ENCODE measurements at places on chromosomes 2 and 18. TPM values are rescaled to one million over a fixed set of nuclear protein-coding genes. Genes with fewer than 3 reads are reported as not detected.

Gene REG3G
- polyA plus RNA-seq, result not detected

DNA sequence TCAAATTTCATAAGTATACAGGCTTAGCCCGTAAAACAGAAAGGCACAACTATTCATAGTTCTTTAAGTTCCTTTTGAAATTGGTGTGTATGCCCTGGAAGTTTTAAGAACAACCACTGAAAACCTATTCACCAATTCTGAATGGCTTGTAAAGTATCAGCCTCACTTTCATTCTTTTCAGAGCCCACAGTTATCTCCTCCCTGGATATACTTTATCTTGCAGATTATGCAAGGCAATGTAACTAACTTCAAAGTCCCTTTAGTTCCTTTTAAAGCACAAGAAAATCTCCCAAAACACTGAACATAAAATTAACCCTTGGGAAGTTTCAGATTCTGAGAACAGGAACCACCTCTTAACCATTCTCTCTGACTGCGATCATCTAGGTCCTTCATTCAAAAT, 1.1 kb downstream of the STRN start:
- no peak for DNase-seq

DNA sequence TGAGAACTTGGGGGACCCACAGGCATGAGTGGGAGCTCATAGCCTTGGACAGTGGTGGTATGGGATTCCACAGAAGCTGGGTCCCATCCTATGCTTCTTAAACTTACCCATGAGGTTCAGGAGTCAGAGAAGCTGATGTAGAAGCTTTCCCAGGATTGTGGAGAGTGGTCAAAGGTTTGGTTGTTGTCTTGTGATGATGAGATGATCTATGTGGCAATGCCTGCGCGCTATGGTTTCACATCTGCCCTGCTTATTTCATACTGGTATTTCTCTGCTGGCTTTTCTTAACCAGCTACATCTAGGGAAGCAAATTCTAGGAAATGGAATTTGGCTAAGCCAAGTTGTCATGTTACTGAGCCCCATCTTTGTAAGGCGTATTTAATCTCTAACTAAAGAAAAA, 168.6 kb downstream of the ZNF407 start:
- no peak for DNase-seq

GRCh38 chr2:71466301-71467179, 13.2 kb downstream of the DYSF start:
- peak; percentile 61 for DNase-seq

DNA sequence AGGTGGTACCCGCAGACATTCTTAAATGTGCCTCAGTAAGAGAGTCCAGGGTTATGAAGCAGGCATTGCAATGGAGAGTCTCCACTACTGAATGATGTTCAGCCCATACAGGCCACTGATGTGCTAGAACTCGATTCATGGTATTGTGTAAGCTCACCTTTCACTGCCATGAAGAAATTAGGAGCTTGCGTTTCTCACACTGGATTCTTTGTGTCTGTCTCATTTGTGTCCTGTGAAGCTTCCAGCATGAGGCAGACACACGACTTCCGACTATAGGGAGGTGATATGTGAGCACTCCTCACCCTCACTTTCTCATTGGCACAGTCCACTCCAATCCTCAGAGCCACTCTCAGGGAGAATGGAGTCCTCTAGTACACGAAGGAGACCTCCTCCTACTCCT, 677.4 kb upstream of the RAB6C start:
- DNase-seq, result no peak

DNA sequence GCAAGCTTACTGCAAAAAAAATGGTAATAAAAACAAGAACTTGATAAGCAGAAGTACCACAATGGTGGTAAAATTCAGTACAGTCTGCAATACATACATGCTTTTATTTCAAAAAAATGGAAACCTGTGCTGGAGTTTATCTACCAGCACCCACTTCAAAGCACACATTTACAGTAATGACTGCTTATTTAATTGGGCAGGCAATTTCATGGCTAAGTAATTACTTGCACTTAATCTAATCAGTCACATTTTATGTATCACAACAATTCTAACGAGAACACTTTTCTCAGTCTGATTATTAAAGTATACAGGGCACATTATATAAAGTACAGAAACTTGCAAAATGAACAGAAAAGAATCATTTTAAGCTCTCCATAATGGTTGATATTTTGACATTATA, 5.2 kb downstream of the APCDD1 start:
- DNase-seq, result no peak

- no peak for DNase-seq
Measured at GRCh38 chr2:9658972-9659371, 28.2 kb upstream of the YWHAQ start.

DNA sequence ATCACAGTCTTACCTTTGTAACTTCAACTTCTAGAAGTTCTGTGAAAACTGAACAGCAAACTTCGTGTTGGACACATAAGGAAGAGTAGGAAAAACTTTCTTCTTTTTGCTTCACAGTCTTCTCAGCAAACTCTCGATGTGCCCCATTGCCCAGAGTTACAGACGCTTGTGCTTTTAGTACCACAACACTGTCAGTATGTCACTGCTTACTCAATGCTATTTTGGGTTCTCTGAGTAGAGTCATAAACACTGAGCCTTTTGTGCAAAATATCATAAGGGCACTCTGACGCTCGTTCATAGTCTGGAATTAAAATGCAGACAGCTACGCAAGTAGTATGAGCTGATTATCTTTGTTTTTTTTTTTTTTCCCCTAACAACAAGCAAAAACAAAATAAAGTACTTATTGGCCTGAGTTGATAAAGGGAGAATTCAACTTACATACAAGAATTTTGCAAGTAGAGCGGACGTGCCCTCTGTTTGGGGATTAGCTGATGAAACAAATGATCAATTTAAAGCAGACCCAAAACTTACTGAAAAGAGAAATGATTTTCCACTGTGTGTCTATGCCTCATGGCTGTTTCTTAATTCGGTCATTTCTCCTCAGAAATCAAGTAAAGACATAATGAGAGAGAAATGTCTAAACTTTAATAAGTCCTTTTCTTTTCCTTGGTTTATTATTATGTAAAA, at the start of gene CDH19:
Gene CDH19, minus strand, starts transcription at position 150 of the 687 bp plus-strand sequence. CDS start 31,886 bp downstream, outside the sequence.
- DNase-seq, result peak; percentile 3

- no peak for DNase-seq
Measured at GRCh38 chr2:100571668-100572067, 8.9 kb downstream of the PDCL3 start.

- no peak for DNase-seq
Measured at GRCh38 chr2:127715778-127716449, 14.6 kb downstream of the SFT2D3 start.

- no peak for DNase-seq
Measured at GRCh38 chr2:8146132-8147005, 535.5 kb upstream of the ID2 start.

DNA sequence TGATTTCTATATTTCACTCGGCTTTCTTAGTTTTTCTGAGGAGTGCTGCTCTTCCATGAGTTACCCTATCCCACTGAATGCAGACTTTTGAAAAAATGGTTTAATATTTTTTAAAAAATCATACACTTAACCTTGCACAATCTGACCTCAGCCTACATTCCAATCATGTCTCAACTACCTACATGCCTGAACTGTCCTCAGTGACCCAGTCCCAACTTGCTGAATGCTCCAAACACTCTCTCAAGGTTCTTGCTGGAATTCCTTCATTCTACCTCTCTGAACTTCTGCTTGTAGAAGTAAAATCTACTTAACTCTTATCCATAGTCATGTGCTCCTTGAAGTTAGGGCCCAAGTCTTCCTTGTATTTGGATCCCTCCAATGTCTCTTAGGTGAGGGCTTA, 181.6 kb downstream of the XIRP2 start:
- no peak for DNase-seq

- peak; percentile 83 for DNase-seq
Measured at GRCh38 chr18:48994044-48994651, 43.4 kb upstream of the SMAD7 start.

- no peak for DNase-seq
Measured at GRCh38 chr18:64407606-64408005, 258.7 kb upstream of the LINC00305 start.

DNA sequence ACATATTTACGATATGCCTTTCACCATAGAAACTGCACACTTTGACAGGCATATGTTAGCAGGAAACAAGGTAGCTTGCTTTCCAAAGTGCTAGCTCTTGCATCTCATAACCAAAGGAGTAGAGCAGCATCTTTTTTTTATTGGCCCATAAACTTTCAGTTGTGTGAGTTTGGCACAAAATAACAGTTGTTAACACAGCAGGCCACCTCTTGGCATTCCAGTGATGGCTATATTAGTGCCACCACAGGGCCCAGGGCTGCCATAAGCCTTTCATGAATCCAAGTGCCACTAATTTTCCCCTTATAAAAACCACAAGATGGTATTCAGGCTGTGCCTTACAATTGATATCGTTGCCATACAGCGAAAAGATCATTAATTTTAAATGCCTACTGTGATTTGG, 40.3 kb upstream of the KLF7 start:
- DNase-seq, result no peak

- peak; percentile 12 for DNase-seq
Measured at GRCh38 chr18:45910405-45911023, 56.6 kb downstream of the EPG5 start.

- DNase-seq, result no peak
Measured at GRCh38 chr2:132645176-132645575, 24.8 kb downstream of the LYPD1 start.

DNA sequence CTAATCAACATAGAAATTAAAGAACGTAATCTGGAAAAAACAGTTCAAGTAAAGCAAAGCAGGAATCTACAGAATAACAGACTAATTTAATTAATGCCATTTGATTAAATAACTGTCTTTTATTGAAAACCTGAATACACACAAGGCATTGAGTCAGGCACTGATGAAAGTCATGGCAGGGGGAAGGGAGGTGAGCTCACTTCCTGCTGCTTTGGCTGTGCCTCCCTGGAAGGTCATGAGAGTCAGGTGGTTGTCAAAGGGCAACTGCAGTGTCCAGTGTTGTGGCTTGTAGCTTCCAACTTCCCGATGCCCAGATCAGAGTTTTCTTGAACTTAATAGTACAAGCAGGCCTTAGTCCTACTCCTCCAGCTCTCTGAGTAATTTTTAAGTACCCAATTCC, 180.9 kb downstream of the PID1 start:
- no peak for DNase-seq

GRCh38 chr18:11923450-11923849, 15.3 kb upstream of the MPPE1 start:
- DNase-seq, result no peak

DNA sequence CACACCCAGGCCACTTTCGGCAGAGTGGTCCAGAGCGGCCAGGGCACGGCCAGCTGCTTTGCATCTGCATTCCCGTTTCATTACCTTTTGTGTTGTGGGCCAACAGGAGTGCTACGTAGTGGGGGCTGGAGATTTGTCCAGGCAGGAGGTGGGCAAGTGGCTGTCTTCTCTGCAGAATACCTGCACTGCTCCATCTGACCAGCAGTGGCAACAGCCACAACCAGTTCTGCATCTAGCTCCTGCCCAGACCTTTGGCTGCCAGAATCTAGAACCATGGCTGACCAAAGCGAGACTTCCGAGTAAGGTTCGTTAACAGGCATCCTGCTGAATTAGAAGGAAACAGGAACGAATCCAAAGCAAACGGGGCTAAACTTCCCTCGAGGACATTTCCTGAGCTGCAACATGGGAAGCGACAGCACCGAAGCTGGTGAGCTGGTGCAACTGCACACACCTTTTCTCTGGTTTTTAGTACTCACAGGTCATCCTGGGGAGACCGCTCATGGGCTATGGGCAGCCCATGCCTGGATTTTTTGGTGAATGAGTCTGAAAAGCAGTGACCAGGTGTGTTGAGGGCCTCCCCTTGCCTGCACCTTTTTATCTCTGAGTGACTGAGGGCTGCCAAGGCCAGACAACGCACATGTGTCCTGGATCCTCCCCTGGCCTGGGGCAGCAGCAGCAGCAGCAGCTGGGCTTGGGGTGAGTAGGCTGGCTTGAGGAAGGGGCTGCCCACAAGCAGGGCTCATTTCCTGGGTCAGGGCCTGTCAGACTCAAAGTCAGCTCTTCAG, 10.5 kb downstream of the GDF7 start:
- no peak for DNase-seq

- no peak for DNase-seq
Measured at GRCh38 chr2:41878056-41878455, 169.8 kb upstream of the PKDCC start.

Measured in lung (tissue), 17 donors.